ENCODE measurements at places on chromosomes 5 and 9.
A peak's percentile ranks its signal among the peaks of the same experiment; 100 is the strongest.

DNA sequence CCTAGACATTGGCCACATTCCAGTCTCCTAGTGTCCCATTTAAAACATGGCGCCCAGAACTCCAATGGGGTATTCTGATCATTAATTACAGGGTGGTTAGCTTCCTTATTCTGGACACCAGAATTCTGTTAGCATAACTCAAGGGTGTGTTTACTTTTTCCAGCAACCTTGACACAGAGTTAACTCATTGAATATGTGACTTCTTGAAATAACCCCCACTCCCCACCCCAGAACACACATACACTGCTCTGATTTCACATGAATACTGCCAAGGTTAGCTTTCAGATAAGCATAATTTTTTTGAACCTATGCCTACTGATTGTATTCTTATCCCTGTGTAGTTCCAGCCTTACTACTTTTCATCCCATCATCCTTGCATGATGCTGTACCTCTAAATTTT is 151.1 kb downstream of the SMARCA2 start:
- DNase-seq: no peak

- DNase-seq: peak; percentile 41
Measured at GRCh38 chr9:130835441-130836298, 616 bp downstream of the ABL1 start.

GRCh38 chr5:129771058-129771838 is 23.4 kb downstream of the MINAR2 start:
- peak; percentile 29 for DNase-seq

GRCh38 chr9:33350310-33350709 is 52.1 kb downstream of the AQP7 start:
- no peak for DNase-seq

DNA sequence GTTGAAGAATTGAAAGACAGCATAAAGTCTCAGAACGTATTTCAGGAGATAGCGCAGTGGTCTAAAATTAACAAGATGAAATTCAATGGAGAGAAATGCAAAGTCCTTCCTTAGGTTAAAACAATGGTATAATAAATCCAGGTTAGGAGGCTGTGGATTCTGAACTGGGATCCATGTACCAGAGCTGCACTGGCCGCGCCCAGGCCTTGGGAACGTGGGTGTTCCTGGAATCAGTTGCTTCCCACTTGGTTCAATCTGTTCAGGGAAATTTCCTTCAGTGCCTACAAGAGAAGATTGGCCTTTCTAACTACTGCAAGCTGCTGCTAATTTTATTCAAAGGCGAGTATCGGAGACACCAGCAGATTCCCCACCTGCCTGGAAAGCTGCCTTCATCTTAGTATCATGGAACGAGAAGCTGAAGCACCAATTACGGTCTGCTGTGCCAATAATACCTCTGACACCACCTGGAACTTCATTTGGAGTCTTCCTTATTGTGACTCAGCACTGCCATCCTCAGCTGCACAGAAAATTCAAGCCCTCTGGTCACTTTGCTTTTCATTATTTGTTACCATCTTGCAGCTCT is 14.3 kb upstream of the CTNND2 start:
- no peak for DNase-seq

DNA sequence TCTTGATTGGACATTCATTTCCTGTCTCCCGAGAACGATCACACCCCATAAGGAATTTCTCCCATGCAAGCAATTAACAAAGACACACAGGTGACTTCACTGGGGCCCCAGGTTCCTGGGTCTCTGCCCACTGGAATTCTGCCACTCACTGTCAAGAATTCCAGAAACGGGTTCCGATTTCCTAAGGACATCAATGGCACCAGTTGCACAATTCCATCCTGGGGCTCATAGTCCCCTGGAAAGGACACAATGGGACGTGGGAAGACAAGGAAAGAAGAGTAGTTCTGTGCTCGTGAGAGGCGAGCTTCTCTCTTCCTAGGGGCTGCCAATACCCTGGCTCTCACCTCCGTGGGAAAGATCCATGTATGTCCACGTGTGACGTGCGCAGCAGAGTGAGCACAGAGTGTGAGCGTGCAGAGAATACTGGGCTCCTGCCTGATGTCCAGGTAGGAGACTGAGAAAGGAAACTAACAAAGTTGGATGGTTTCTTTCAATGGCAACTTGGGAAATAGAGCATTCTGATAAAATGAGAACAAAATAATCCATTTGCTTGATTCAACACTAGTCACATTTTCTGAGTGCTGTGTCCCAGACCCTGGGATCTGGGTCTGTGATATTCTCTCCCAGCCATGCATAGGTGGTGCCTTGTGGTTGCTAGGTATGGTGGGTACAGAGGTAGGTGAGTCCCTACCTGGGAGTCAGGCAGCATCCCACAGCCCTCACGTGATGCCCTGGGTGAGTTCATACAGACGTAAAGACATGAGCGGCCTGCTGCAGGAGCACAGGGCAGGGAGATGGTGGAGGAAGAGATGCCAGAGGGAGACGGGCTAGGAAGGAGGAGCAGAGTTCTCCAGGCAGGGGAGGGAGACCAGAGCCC is 159.8 kb downstream of the COL23A1 start:
- no peak for DNase-seq

DNA sequence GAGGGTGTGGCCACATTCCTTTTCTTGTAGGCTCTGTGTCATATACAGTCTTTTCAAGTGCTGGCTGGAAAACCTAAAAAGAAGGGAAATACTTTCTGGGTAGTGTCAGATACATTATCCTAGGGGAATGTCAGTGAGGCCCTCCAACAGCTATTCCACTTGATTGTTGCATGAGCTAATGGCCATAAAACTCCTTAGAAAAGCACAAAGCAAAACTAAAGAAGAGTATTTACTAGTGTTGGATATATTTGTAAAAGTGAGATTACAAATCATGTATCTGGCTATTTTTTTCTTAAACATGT is 829 bp downstream of the ANXA1 start:
- no peak for DNase-seq

DNA sequence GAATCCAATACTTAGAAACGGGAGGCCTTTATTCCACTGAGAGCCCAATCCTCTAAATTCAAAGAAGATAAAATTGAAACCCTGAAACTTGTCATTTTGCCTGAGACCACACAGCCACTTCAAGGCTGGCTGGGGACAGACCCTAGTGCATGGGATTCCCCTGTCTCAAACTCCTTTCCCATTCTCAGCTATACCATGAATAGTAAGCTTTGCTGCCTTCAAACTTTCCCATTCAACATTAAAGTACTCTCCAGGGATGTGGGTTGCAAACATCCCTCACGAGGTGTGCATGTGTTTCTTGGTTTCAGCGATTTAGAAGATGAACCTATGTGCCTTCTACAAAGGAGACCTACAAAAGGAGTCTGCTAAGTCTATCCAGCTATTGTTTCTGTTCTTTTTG is 64.6 kb downstream of the GABRB2 start:
- DNase-seq: no peak

DNA sequence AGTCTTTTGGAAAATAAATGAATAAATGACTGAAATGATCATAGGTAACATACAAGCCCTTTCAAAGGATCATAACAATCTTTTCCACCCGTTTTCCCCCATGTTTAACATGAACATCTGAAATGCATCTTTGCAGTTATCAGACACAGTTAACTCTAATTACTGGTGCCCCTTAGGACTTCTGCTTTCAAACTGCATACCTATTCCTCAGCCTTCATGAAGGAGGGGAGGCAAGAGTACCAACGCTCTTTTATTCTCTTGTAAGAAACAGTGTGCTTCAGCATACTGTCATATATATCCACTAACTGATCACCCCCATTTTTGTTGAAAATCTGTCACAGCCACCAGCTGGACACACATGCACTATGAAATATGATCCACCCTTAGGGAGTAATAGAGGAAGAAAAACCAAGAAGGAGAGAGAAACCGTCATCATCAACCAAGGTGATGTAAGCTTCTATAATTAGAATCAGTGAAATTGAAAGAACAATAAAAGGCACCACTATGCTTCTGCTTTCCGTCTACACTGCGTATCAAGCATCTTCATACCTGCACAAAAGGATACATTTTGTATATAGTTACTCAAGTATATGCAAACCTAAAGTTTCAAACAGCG is 98.7 kb downstream of the RAPGEF6 start:
- no peak for DNase-seq

- peak; percentile 82 for DNase-seq
Measured at GRCh38 chr5:181260720-181261319, at the start of gene TRIM52. TRIM52 (minus strand) TSS chr5:181261143; CDS start chr5:181260813, 330 bp downstream.

DNA sequence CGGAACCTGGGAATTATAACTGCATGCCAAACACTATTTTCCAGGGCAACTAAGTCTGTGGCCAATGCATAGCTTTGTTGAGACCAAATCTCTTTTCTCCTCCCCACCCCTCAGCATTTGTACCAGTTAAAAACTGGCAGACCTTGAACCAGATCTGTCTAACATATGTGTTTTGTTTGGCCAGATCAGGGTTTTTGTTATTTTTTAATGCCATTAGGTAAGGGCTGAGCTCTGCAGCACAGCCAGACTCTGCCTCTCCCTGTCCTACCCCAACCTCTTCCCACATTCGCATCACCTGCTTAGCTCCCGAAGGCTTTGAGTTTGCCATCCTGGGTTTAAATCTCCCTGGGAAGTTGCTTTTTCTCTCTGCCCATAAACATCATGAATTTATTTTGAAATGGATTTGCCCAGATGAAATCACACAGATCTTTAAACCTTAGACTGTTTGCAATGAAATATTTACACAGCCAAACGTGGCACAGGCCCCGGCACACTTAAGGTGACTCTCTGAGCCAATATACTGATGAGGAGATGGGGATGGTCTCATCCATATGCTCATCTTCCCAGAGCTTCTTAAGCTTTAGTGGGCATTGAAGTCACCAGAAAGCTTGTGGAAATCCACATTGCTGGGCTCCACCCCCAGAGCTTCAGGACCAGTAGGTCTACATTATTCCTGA is 54.0 kb upstream of the ALDH1B1 start:
- no peak for DNase-seq

DNA sequence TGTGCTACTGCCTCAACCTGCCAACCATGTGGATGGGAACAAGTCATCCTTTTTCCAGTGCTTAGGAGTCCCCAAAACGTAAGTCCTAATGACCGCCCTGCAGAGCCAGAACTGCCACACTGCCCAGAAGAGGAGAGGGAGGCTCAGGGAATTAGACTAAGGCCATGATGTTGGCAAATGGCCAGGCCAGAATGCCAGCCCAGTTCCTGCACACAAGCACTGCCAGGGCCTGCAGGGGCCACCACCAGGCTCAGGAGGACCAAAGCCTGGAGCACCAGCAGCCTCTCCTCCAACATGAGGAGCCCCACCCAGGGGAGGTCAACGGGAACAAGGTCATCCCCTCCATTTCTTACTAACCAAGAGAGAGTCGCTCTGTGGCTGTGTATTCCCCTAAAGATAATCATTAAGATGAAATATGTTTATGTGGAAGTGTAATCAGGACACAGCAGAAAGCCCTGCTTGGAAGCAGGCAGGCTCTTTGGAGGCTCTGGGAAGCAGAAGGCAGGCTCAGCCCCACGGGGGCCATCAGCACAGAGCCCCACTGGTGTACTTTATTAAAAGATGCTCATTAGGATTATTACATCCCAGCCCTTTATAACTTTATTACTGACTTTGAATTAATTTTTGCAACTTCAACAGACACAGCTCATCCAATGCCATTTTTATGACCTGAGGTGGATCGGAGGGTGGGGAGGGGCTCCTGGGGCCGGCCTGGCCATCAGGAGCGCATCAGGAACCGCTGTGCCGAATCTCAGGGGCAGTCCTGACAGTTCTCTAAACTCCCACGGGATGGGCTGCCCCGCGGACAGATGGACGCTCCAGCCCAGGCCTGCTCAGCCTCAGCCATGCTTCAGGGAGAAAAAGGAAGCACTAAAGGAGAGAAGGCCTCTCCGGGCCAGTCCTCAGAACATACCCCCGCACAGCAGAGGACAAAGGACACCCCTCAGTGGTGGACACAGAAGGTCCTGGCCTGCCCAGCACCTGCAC is 127.0 kb downstream of the ADAMTS2 start:
- DNase-seq: no peak

GRCh38 chr5:24497145-24497544 is 147.6 kb downstream of the CDH10 start:
- DNase-seq: no peak
